ENCODE measurements at places on chromosomes 3 and 15.

GRCh38 chr15:52651868-52652267, 27.3 kb downstream of the ATOSA start:
- peak; percentile 7 for DNase-seq

GRCh38 chr3:23761440-23761896, 44.3 kb upstream of the UBE2E1 start:
- DNase-seq, result peak; percentile 20

- no peak for DNase-seq
Observed at GRCh38 chr15:41900526-41901380, 6.9 kb upstream of the SPTBN5 start.

GRCh38 chr3:59001675-59002074, 48.1 kb downstream of the CFAP20DC start:
- DNase-seq, result no peak

DNA sequence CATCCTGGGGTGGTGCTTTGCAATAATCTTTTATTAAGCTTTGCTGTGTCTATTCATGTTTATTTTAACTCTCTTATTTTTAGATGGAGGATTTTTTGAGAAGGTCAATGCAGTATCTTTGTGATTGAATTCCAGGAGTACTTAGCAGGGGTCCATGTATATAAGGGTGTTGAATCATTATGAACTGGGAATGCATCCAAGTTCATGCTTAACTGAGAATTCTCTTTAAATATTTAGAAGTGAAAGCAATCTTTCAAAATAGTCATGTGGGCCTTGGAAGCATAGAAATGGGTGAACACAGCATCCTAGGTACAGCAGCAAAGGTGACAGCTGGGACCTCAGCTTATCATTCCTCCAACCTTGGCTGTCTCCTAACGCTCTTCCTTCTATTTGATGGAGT, 27.3 kb downstream of the SPTSSB start:
- DNase-seq, result no peak

GRCh38 chr15:62257996-62258521, 93.0 kb upstream of the C2CD4B start:
- no peak for DNase-seq

DNA sequence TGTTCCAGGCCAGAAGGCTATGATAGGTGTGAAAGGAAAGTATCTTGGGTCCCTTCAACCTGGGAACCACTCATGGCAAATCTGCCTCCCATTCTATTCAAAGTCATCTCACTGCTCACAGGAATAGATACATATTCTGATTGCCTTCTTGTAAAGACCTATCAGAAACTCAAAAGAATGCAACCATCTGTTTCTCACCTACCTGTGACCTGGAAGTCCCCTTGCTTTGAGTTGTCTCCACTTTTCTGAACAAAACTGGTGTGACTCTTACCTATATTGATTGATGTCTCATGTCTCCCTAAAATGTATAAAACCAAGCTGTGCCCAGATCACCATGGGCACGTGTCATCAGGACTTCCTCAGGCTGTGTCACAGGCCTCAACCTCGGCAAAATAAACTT, 1149.3 kb downstream of the NSUN3 start:
- no peak for DNase-seq

GRCh38 chr15:34759992-34760391, 5.2 kb upstream of the GJD2 start:
- no peak for DNase-seq

DNA sequence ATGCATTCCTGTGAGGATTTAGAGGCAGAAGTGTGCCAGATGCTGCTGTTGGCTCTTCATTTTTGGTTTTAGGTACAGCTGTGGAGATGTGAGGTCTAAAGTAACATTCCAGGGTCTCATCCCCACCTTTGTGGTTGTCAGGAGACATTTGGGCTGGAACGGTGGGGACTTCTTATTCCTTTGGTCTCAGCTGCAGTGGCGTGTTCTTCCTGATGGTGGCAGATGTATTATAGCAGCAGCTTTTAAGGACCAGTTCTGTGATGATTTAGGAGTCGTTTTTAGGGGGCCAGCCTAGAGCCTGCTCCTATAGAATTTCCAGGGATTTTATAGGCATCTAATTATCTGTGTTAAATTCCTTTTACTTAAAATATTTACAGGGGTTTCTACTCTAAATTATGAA, 221.0 kb upstream of the EOMES start:
- DNase-seq, result no peak

DNA sequence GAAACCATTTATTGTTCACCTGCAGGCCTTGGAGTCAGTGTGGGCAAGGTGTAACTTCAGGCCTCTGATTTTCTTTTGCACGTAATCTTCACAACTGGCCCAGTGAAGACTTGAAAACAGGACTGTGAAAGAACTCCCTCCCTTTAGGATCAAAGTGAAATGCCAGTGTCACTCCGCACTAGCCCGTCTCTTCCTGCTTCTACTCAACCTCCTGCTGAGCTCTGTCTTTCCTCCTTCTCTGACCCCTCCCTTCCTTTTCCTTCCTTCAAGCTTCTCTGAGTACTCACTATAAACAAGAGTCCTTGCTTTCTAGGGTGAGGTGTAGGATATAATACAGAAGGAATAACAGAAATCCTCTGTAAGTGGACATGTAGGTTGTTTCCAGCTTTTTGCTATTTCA, 28.5 kb downstream of the TMEM41A start:
- no peak for DNase-seq

DNA sequence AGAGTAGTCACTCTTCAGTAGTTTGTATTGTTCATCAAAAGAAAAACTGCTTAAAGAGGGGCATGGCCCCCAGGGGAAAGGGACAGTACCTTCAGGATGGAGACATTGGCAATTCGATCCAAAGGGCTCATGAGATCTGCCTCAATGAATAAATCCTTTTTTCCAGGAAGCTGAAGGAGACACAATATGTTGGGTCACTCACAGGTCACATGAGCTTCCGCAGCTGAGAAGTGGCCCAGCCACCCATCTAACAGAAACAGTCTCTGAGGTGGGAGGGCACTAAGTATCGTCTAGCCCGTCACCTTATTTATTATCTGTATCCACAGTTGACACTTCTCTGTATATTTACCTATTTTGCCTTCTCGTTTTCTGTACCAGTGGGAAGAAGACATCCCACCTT, 4.7 kb downstream of the VPS33B start:
- DNase-seq, result no peak

GRCh38 chr3:100113723-100114412, 433 bp downstream of the FILIP1L start:
- DNase-seq, result no peak

- no peak for DNase-seq
Observed at GRCh38 chr15:70589221-70589620, 174.1 kb downstream of the UACA start.

GRCh38 chr3:69695933-69696332, 43.3 kb upstream of the MITF start:
- no peak for DNase-seq

GRCh38 chr15:38624244-38625205, 59.9 kb upstream of the RASGRP1 start:
- no peak for DNase-seq

DNA sequence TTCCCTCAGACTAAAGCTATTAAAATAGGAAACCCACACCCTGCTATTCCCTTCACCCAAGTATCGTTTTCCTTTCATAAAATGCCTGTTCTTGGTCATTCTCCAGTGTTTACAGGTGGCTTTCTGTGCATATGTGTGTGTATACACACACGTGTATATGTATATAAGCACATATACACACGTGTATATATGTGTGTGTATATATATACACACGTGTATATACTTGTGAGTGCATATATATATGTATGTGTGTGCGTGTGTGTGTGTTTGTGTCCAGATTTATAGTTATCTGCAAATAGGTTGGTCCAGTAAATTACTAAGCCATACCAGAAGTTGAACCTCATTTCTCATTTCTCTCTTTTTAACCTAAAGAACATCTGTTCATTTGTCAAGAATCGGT, 15.7 kb upstream of the TEX9 start:
- no peak for DNase-seq

GRCh38 chr15:62407962-62408361, 242.9 kb upstream of the C2CD4B start:
- DNase-seq, result no peak

DNA sequence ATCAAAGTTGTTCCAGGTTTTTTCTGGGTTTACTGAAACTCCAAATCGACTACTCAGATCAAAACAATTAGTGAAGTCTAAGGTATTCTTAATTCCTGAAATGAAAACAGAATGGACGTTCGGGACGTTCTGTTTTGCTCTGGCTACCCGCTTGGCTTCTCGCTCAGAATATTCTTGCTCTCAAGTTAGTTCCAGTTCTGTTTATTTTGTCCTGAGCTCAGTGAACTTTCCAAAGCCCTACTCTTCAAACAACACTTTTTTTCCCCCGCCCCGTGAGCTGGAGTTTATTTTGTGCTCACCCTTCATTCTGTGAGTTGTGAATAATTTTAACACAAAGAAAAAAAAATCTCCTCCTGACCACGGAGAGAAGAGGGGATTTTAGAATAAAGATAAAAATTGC, 72.6 kb downstream of the SAMMSON start:
- DNase-seq, result no peak

DNA sequence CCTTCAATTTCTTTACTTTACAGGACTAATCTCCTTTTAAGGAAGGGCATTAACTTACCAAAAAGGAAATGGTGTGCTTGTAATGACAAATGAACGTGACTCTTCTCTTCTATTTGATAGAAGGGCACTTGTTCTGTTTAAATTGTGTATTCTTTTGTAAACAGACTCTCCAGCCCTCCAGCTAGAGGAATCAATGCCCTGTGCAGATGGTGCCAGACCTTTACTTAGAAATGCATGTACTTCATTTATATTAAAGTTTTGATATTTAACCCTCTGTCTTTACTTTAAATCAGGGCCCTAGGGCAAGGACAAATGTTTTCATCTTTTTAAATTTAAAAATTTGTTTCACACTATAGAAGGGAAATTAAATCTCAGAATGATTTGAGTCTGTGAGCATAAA, 355.1 kb downstream of the GBE1 start:
- no peak for DNase-seq

- DNase-seq, result no peak
Observed at GRCh38 chr15:48682942-48683651, 37.6 kb upstream of the FBN1 start.

- no peak for DNase-seq
Observed at GRCh38 chr3:100042166-100042981, 71.9 kb downstream of the FILIP1L start.

- DNase-seq, result no peak
Observed at GRCh38 chr15:50452927-50453326, 28.7 kb downstream of the USP8 start.

DNA sequence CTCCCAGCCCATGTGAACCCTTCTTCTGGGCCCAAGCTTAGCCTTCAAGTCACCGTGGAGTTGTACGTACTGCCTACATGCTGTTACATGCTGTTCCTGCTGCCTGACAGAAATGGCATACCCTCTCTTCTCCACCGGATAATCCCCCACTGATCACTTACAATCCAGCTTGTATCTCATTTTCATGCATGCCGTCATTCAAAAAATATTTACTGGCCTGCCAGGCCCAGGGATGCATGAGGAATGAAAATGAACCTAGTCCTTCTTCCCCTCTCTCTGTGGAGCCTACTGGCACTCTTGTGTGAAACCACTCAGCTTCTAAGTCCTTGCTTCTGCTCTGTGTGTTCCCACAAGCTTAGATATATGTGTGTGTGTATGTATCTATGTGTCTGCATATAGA, 60.6 kb downstream of the WNT5A start:
- DNase-seq, result no peak

- DNase-seq, result no peak
Observed at GRCh38 chr3:112587336-112587735, 25.5 kb downstream of the SLC35A5 start.

- peak; percentile 39 for DNase-seq
Observed at GRCh38 chr3:3998140-3998922, 199.1 kb downstream of the LRRN1 start.

GRCh38 chr3:187947927-187948682, 202.8 kb upstream of the BCL6 start:
- no peak for DNase-seq

DNA sequence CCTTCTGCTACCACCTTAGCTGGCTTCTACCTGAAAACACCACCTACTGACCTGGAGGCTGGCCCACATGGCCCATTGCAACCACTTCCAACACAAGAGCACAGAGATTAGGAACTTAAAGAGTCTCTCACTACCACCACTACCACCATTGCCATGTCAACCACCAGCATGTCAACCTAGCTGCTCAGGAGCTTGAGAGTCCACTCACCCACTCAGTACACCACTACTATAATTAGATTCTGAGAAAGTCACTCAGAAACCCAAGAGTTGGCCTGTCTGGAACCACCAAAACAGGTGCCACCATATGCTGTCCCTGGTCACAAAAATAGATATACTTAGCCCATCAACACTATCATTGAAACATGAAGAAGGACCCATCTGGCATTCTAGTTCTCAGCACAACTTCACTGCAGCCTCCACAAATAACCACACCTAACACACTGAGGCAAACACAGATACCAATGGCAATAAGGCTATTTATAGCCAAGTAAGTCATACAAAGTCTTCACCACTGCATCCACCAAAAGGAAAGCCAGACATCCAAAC, 806.7 kb upstream of the EPHA6 start:
- no peak for DNase-seq

- no peak for DNase-seq
Observed at GRCh38 chr15:49809894-49810609, 189.2 kb downstream of the DTWD1 start.

GRCh38 chr15:51750186-51750585, 1.2 kb upstream of the TMOD2 start:
- DNase-seq, result no peak

- no peak for DNase-seq
Observed at GRCh38 chr3:171970301-171970788, 69.0 kb upstream of the FNDC3B start.

DNA sequence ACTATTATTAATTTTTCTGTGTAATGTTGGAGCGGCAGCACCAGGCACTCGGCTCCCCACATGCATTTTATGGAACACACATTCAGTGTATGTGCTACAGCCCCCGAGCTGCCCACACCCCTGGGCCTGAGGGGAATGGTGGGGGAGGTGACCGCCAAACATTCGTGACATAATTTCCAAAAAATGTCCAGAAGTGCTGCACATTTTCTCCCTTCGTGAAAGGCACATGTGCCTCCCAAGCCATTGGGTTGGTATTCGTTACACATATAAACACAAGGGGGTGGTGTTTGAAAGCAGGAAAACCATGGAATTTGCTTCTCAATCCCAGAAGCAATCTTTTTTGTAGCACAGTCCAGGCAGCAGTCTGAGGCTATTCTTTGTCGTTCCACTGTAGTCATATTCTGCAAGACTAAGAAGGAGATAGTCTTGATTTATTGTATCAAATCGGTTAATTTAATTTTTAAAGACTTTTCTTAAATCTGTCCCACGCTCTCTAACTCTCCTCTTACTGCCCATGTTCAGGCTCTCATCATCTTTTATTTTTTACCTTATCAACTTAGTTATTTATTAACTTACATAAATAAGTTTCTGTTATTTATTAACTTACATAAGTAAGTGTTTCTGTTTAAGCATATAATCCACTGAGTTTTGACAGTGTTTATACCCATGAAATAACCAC, 39.2 kb upstream of the POLR2M start:
- no peak for DNase-seq

- no peak for DNase-seq
Observed at GRCh38 chr15:89399238-89400115, 64.9 kb upstream of the POLG start.

GRCh38 chr3:110518031-110518430, 553.6 kb upstream of the NECTIN3 start:
- no peak for DNase-seq
